Lung microvascular endothelial cell (primary cell): ENCODE measurements at places on chromosomes 6 and 20. TPM values are rescaled to one million over a fixed set of nuclear protein-coding genes. Genes with fewer than 3 reads are reported as not detected.

DNA sequence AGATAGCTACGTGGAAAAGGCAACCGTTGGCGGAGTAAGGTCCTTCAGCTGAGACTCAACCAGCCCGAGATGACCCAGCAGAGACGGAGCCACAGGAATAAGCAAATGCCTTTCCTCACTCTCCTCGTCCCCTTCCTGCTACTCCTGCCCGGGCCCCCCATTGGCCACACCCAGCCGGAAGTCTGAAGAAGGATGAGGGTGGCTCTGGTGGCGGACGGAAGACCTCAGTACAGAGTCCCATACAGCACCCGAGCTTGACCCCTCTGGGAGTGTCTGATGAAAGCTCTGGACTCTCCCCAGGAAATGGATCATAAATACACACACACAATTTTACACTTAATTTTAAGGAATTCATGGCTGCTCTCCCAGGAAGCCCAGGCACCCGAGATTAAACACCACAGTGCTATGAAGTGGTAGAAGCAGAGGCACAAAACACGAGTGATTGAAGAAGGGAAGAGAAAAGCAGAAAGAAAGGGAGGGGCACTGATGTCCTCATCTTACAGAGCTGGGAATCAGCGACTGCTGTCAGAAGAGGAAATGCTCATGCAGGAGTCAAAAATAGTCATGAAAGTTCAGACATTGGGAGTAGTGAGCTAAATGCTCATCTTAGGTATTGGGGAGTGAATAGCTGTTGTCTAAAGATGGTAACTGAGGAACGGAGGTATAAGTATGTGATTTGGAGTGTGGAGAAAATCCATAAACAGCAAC is 125.6 kb downstream of the BANF2 start:
- no peak for DNase-seq

DNA sequence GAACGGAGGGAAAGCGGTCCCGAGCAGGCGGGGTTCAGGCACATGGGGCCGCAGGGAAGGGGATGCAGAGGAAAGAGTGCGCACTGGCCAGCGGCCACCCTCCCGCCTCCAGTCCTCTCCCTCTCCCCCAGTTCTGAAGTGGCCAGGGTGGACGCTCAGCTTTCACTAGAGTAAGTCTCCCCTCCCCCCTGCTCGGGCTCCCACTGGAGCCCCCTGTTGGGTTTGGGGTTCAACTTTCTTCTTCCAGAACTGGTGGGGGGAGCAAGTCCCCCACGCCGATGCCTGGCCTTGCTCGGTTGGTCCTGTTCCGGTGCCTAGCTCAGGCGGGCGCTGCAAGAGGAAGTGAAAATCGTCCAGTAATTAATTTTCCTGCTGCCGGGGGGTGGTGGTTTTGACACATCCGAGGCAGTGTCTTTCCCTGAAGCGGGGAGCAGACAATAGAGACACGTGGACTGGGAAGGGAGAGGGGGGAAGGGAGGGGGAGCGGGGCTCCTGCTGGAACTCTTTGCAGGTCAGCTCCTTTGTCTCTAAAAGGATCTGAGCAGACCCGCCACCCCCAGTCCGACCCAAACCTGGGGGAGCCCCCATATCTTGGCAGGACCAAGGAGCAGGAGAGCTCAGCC is 824 bp upstream of the SCRT2 start:
- no peak for DNase-seq

- DNase-seq: no peak
Measured at GRCh38 chr6:30679765-30680535, 6.5 kb downstream of the PPP1R18 start.

GRCh38 chr20:4800676-4801449 is 79.2 kb downstream of the PRND start:
- no peak for DNase-seq

Gene CDH4
- under 0.01 TPM in 2 replicates for total RNA-seq

Gene MTHFD1L
- 30.3 and 45.6 TPM in 2 replicates for total RNA-seq
